ENCODE measurements at places on chromosomes 3 and 15.
A peak's percentile ranks its signal among the peaks of the same experiment; 100 is the strongest.

GRCh38 chr3:46221391-46221790 is 13.3 kb upstream of the CCR1 start:
- DNase-seq = no peak

DNA sequence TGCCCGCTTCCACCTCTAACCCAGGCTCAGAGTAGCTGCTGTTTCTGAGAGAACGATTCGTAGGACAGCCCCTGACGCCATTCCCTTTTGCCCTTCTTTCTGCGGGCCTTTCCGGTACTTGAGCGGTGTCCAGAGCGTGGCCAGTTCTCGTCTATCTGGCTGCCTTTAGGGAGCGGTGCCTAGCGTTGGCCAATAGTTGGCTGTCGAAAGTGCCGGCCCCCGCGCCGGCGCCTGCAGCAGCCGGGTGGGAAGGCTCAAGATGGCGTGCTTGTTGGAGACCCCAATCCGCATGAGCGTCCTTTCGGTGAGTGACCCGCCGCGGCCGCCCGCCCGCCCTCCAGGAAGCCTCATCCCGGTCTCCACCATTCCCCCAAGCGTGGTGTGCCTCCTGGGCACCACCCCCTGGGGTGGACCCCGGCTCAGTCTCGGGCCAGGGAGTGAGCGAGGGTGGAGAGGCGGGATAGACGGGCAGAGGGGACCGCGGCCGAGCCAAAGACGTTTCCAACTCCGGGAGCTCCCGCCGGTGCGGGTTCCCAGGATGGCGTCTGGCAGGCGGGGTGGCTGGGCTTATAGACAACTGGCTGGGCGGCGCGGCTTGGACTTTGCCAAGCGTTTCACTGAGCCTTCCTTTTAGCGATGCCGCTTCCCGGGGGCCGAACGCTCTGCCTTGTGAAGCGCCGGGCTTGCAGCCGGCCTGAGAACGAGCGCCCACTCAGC is at the start of gene ARMC8:
TSS of gene ARMC8 (plus strand) at position 6 of the 717 bp plus-strand sequence. CDS start at position 260, 254 bp downstream.
- DNase-seq = peak; percentile 90

GRCh38 chr15:25705433-25706115 is 157.6 kb downstream of the ATP10A start:
- peak; percentile 83 for DNase-seq

- no peak for DNase-seq
Measured at GRCh38 chr3:59810606-59811005, 760.8 kb upstream of the CFAP20DC start.

GRCh38 chr3:126360714-126361060 is 3.5 kb upstream of the KLF15 start:
- DNase-seq = no peak

- DNase-seq = peak; percentile 79
Measured at GRCh38 chr3:146160964-146161662, at the start of gene PLOD2. Gene PLOD2, minus strand, starts transcription at chr3:146161184. Its CDS starts 195 bp downstream, at chr3:146160989.

DNA sequence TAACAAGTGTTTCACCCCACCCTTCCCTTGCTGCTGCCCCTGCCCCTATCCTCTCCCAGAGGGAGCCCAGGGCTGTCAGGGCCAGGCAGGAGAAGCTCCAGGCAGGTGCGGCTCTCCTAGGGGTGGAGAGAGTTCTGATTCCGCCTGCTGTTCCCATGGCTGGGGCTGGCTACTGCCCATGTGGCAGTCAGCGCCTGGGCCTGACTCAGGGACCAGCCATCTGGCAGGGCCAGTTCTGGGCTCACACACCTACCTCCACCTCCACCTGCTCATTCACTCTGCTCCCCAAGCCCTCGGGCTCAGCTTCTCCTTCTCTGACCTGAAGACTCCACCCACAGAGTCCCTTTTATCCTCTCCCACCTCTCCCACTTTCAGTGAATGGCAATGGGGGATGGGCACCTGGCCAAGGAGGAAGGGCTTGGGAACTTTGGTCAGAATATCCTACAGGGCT is 23.4 kb downstream of the AMOTL2 start:
- DNase-seq = no peak

- no peak for DNase-seq
Measured at GRCh38 chr15:40590667-40591050, 3.4 kb upstream of the KNL1 start.

DNA sequence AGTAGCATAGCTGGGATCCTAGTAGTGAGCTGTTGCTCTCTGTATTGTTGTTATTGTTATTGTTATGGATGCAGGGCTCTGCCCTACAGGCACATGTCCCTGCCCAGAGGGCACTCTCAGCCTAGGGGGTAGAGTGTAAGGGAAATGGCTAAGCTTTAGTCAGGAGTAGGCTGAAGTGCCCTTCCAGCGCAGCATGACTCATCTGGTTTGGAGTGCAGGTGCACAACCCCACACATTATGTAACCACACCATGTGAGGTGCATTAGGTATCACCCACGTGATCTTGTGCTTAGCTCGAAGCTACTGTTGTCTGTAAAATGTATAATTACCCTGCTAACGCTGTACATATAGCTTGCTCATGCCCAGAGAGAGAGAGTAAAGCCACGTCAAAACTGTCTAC is 48.3 kb upstream of the TIPARP start:
- no peak for DNase-seq

- no peak for DNase-seq
Measured at GRCh38 chr15:50815958-50816590, 50.6 kb upstream of the SPPL2A start.

DNA sequence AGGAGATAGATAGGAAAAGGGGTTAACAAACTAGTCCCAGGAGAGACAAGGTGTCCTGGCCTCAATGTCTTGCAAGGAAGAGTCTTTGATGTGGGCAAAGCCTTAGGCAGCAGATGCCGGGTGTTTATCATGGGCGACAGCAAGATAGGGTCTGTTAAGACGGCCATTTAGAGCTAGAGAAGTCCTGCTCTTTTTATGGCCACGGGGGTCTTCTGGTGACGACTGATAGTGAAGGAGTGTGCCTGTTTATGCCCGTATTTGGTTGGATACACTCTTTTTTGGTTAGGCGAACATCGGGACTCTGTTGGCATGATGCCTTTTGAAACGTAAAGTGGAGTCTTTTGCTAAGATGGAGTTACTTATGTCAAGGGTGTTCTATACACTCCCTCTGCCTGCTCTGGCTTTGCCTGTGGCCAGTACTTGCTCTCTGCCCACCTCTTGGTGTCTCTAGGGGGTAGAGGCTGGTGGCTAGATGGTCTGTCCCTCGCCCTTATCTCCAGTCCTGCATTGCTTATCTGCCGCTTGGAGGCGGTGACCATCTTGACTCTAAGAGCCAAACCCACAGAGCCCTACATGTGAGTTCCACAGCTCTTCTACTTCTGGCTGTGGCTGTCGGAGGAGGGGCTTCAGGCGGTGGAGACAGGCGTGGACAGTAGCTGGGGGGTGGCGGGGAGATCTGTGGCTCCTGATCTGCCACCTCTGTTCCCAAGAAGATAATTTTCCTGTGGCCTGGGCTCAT is 55.8 kb upstream of the ZBTB38 start:
- no peak for DNase-seq

GRCh38 chr3:185215873-185216606 is 37.8 kb downstream of the EHHADH start:
- peak; percentile 24 for DNase-seq

GRCh38 chr3:138912237-138912636 is 34.7 kb downstream of the FOXL2 start:
- DNase-seq = no peak

Measured in renal pelvis (tissue), 12 donors.